Kidney glomerular epithelial cell (primary cell): ENCODE measurements at places on chromosomes 1 and 21.

- DNase-seq: no peak
Observed at GRCh38 chr1:235047331-235047871, 81.2 kb downstream of the TOMM20 start.

GRCh38 chr1:167455786-167456446, 62.4 kb downstream of the CD247 start:
- DNase-seq: no peak

DNA sequence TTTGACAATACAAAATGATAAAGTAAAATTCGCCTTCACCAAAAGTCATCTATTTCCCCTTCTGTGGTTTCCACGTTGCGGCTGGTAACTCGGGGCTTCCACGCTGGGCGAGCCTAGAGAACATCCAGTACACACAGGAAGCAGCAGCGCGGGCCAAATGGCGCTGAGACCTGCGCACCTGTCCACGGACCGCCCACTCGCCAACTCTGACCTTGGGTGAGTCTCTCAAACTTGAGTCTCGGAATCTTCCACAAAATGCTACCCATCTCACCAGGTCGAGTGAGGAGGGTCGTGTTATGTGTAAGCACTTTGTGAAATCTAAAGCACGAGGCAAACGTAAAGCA, 820 bp upstream of the TTF2 start:
- peak; percentile 41 for DNase-seq

GRCh38 chr1:167713330-167714081, 8.3 kb upstream of the MPZL1 start:
- DNase-seq: no peak

- DNase-seq: no peak
Observed at GRCh38 chr1:14913482-14914177, 239.9 kb upstream of the TMEM51 start.

- peak; percentile 11 for DNase-seq
Observed at GRCh38 chr1:222616525-222616924, 1.4 kb upstream of the MIA3 start.

DNA sequence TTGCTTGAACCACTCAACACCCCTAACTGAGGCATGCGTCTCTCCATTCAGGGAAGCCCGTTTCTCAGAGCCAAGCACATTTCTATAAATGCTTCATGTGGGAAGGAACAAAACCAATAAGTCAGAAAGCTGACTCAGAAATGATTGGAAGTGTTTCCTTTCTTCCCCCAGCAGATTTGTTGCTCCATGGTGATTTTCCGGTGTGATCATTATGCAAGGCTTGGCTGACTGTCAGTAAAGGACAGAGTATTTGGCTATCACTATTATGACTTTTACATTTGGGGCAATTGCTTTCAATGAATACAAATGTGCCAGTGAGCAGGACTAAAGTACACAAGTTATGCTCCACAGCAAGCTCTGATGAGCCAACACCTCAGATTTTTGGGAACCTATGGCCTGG, 53.3 kb upstream of the ZC3H11B start:
- DNase-seq: no peak

DNA sequence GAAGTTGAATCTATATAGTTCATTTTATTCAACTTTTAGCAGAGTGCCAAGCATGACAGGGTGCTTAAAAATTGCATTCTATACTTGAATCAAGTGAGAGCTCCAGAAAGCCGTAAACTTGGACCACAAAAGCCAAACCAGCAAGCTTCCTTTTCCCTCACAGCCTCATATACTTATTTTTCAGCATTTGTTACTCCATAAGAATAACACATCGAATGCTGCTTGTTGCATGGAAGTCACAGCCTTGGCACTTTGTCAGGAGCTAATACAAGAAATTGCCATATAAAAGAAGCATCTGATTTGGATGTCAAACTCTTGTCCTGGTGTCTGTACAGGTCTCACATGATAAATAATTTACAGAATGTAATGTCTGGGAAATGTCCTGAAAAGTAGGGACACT, 87.4 kb downstream of the PLXNA2 start:
- DNase-seq: no peak

- no peak for DNase-seq
Observed at GRCh38 chr21:45912611-45913417, 68.8 kb upstream of the COL6A1 start.

- DNase-seq: no peak
Observed at GRCh38 chr21:16533692-16534407, 804.1 kb downstream of the USP25 start.

GRCh38 chr1:4010814-4011605, 110.9 kb upstream of the C1orf174 start:
- DNase-seq: no peak

DNA sequence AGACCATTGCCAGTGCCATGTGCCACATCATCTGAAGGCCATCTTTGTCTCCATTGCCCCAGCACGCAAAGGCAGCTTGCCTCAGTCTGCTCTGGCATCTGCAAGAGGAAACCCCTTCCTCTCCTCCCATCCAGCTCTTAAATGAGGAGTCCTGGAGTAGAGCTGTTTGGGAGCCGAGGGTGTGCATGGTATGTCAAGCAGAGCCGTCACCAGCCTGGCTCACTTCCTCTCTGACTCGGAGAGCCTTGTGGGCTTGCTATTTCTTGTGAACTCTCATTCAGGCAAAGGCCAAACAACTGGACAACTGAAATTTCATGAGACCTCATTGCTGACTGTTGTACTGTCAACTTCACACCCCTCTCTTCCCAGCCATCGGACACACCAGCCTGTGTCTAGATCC, 143.9 kb downstream of the SIPA1L2 start:
- DNase-seq: no peak

DNA sequence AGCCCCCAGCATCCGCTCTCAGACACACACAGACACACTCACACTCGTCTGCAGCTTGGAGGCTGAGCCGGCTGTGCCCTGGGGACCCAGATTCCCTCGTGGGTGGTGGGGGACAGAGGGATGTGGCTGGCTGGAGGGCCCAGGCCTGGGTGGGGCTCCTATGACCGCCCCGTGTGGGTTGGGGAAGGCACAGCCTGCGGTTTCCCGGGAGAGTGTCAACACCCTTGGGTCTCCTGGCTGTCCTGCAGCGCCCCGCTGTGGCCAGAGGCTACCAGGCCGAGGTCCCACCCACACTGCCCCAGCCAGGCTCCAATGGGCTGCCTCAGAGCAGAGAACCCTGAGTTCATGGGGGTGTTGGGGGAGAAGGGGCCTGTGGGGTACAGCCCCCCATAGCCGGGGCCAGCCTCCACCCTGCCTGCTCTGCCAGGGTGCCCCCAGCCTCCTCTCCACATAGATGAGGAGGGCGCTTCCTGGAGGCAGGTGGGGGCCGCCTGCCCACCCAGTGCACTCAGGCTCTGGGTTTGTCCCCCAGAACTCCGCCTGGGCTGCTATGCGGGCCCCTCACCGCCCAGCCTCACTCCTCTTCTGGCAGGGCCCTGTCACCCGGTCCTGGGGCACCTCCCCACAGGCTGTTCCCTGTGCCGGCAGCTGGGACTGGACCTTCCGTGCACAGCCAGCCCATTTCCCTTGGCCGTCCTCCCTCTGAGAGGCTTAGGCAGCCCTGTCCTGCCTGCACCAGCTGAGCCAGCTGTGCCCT, at the start of gene TTC34:
TSS of gene TTC34 (minus strand) at position 159 of the 757 bp plus-strand sequence. CDS start 866 bp downstream, outside the sequence.
- DNase-seq: no peak

DNA sequence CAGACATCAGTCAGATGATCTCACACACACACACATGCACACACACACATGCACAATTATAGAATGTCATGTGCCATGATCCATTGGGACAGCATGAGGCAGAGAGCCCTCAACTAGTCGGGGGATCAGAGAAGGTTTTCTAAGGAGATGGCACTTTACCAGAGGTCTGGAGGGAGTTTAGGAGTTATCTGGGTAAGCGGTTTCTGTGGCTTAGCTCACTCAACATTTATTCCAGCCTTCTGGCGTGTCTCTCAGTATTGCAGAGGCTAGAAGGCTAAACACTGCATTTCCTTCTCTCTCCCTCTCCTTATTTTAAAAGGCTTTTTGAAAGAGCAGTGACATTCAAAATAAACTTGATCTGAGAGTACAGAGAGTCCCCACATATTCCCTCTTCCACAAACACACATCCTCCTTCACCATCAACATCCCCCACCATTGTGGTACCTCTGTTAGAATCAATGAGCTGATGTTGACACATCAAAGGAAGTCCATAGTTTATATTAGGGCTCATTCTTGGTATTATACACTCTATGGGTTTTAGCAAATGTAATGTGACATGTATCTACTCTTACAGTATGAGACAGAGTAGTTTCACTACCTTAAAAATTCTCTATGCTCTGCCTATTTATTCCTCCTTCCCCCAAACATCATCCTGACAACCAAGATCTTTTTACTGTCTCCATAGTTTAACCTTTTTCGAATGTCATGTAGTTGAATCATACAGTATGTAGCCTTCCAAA, 9.0 kb upstream of the PLA2G2A start:
- no peak for DNase-seq

GRCh38 chr1:222404710-222405109, 143.2 kb downstream of the HHIPL2 start:
- DNase-seq: no peak

GRCh38 chr21:41761211-41761933, 5.5 kb downstream of the RIPK4 start:
- DNase-seq: peak; percentile 7

GRCh38 chr1:86741947-86742572, 37.7 kb downstream of the SH3GLB1 start:
- peak; percentile 7 for DNase-seq

DNA sequence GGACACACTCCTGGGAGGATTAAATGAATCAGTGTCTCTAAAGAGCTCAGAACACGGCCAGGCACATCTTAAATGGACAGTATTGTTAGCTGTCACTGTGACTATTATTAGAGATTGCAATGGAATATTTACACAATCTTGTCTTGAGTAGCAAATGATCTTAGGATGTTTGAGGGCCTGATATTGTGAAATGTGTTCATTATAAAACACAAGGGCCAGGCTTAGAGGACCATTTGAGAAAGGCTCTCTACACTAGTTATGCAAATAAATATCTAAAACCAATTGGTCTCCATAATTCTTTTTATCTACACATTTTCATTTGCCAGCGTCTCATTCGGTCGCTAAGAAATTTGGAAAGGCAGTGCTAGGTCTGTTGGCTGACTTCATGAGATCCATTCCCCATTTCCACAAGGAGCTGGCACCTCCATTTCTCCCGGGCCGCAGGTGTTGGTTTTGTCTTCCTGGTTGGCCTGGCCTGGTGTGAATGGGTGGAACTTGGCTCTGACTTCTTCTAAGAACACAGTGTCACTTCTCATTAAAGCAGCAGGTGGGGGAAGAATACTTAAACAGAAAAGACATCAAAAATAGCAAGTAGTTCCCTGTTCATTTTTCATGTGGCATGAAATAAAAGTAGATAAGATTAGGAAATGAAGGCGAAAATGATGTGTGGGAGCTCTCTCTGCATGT, 56.0 kb upstream of the PLXNA2 start:
- no peak for DNase-seq

- DNase-seq: no peak
Observed at GRCh38 chr1:111789142-111789541, 33.4 kb downstream of the DDX20 start.

DNA sequence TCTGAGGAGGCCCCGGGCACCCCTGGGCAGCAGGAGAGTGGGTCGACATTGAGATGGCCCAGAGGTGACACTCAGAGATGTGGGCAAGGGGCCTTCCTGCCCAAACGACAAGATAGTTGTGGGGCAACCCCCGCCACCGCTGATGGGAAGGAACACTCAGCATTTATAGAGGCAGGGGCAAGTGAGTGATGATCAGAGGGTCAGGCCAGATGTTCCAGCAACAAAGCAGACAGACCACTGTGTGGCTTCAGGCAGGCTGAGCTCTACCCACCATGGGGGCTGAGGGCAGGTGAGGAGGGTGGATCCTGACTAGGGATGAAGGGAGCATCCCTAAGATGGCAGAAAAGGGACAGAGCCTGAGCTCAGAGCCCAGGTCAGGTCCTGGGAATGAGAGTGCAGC, 362.7 kb downstream of the PTPRU start:
- DNase-seq: no peak

GRCh38 chr1:156337888-156338179, 258 bp downstream of the CCT3 start:
- DNase-seq: no peak

DNA sequence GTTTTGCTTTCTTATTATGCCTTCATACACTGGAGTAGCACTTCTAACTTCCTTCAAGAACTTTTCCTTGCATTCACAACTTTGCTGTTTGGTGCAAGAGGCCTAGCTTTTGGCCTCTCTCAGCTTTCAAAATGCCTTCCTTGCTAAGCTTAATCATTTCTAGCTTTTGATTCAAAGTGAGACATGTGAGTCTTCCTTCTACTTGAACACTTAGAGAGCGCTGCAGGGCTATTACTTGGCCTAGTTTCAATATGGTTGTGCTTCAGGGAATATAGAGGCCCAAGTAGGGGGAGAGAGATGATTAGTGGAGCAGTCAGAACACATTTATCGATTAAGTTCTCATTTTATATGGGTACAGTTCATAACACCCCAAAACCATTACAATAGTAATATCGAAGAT, 12.4 kb downstream of the ANGEL2 start:
- DNase-seq: no peak
